ENCODE measurements at places on chromosomes 5 and 9. TPM values are rescaled to one million over a fixed set of nuclear protein-coding genes. Genes with fewer than 3 reads are reported as not detected.

DNA sequence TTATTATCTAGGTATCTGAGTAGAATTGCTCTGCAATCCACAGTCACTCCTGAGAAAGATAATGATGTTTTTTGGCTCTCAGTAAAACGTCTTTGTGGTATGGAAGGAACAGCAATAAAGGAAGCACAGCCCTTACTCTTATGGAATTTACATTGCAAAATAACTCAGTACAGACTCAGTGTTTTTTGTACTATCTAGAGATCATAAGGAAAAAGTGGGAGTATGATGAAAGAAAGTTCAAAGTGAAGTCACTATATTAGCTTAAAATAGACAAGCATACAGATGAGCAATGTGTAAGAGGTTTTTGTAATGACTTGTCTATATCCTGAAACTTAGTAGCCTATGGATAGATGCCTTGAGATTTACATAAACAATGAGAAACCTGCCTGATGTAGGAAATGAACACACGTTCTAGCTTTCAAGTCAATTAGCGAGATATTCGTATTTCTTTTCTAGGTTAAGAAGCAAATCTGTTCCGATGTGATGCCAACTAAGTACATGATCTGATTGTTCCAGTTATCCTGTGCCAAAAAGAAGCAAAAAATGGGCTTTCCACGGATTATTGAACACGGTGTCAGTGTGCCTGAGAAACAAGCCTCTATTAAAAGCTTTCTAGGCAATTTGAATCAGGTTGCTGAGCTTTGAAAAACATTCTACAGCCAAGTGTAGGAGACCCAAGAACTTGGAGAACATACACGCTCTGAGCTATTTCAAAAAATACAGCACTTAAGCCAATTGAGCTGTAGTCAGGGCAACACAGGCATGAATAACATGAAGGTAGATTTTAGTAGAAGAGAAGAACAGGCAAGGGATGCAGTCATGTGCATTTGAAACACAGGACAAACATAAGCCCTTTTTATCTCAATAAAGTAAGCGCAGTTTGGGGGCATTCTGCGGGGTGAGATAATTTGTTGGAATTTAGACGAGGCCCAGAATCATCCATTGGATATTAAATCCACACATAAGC, 86.3 kb upstream of the TAF11L2 start:
- DNase-seq = no peak

The SLCO6A1 gene
- not detected for total RNA-seq

GRCh38 chr9:127761491-127761956, 16.9 kb downstream of the SH2D3C start:
- DNase-seq = no peak

DNA sequence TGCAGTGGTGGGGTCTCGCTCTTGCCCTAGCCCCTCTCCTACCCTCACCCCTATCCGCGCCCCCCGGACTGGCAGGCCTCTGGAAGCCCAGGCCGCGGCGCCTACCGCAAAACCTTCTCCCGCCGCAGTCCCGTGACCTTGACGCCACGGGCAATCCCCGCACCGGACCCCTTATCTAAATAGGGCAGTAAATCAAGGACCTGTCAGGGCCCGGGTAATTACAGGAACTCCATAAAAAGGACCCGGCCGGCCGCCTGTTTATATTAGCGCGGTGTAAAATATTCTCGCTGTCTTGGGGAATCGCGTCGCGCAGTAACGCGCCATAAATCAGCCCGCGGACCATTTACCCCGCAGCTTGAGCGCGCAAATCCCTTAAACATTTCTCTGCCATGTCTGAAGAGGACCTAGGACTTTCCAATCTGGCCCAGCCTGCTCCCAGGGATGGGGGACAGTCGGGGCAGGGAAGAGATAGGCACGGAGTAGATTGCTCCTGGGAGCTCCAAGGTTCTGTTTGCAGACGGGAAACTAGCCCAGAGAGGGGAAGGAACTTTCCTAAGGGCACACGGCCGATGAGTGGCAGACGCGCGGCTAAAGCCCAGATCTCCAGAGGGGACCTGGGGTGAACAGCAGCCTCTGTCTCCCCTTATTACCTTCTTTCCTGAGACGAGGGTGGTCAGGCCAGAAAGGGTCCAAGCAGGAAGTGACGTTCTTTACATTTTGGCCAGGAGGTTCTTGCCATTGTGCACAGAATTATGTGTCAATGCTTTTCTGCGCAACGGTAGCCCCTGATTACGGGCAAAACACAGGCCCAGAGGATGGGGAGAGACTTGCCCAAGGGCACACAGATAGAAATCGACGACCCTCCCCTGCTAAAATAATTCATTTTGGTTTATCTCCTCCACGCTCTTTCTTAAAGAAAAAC, 4.8 kb upstream of the HAND1 start:
- DNase-seq = no peak

Data from Right ventricle myocardium inferior (tissue), 1 donor.